ENCODE measurements at places on chromosomes 4 and X.
A peak's percentile ranks its signal among the peaks of the same experiment; 100 is the strongest.

GRCh38 chr4:122710434-122711308 is 21.8 kb upstream of the BBS12 start:
- DNase-seq: no peak

DNA sequence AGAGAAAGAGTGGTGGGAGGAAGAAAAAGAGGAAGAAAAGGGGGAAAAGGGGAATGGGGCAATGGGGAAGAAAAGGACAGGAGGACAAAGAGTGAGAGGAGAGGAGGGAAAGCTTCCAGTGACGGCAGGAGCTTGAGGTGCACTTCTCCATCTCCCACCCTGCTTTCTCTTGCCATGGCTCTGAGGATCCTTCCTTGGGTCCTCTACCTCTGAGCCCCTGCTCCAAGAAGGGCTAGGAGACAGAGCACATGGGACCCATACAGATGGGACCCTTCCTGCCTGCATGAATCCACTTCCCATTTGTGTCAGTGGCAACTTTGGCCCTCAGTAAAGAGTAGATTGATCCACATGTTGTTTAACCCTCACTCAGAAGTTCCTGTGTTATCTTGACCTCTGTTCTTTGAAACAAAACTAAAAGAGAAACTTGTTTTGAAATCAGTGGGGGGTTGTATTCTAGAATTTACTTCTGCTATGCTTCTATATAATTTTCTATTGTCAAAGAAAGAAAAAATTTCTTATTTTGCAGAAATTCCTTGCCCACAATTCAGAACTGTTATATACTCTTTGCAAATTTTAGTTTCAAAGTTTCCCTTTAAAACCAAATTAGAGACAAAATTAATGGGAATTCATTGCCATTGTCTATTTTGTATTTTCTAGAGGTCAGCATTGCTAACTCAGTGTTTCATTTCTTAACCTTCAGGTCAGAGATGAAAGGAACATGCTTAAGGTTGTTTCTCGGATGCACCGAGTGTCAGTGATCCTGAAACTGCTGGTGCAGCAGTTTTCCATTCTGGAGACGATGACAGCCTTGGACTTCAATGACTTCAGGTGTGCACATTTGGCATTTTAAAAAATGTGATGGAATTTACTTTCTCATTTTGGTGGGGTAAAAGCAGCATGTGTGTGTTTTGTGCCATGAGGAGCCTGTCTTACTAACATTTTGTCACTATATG is 5.0 kb downstream of the TDO2 start:
- no peak for DNase-seq

DNA sequence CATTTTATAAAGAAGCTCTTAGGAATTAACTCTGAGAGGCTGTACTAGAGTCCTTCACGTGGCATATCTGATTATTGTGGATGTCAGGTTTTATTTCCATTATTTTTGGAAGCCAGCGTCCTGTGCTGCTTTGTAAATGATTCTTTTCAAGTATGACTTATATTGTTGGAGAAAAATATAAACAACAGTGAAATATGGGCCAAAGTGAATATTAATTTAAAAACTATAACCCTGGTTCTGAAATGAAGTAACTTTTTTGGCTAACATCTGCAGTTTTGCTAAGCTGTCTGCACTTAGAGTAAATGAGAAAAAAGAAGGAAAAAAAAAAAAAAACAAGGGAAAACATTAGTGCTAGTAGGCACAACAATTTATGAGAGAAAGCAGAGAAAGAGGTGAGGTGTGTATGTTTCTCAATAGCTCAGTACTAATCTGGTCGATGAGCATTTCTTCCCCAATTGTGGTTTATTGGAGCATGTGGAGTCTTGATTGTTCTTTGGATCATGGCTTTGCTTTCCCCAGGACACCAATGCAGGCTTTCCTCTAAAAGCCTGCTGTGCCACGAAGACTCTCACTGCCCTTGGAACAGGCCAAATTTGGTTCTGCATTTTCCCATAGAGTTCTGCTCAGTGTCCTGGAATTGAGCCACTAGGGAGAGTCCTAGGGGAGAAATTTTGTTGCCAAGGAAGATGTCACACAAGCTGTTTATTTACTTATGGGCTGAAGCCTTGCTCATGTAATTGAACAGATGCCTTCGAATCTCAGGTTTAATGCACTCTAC is 273.3 kb downstream of the DKK2 start:
- DNase-seq: no peak

DNA sequence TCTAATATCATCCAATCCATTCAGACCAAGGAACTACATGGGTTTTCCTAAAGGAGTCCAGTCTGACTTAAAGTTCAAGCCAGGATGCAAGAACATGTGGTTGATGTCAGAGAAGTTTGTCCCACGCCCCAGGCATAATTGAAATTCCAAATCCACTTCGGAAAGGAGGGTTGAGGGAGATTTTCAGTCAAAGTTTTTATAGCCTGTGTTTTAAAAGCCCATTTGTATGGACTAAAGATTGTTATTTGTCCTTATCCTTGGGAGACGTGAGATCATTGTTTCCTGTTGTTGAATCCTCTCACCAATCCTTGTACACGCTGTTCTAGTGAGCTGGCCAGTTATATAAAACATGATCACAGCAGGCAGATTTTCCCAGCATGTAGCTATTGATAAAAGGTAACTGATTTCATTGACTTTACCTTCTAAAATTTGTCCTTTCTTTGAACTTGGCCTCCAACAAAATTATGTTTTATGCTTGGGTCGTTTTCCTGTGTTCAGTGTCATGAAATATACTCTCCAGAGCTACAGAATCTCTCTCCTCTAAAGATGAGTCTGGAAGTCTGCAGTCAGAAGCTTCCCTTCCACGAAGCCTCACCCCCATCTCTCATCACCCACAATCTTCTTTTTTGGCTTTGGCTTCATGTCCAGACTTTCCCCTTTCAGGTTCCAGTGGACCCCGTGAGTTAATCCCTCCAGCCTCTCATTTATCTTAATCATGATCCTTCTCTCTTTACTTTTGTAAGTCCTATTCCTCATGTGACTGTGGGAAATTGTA is 92.9 kb downstream of the ATP10D start:
- DNase-seq: no peak

- DNase-seq: no peak
Measured at GRCh38 chrX:118239913-118240698, 105.8 kb upstream of the WDR44 start.

GRCh38 chrX:40778861-40779575 is 43.7 kb upstream of the MED14 start:
- no peak for DNase-seq

GRCh38 chr4:59759082-59759825 is 1440.9 kb upstream of the ADGRL3 start:
- DNase-seq: no peak

- no peak for DNase-seq
Measured at GRCh38 chr4:48692897-48693296, 87.2 kb downstream of the FRYL start.

GRCh38 chr4:93199492-93199891 is 629.1 kb upstream of the ATOH1 start:
- DNase-seq: peak; percentile 52

DNA sequence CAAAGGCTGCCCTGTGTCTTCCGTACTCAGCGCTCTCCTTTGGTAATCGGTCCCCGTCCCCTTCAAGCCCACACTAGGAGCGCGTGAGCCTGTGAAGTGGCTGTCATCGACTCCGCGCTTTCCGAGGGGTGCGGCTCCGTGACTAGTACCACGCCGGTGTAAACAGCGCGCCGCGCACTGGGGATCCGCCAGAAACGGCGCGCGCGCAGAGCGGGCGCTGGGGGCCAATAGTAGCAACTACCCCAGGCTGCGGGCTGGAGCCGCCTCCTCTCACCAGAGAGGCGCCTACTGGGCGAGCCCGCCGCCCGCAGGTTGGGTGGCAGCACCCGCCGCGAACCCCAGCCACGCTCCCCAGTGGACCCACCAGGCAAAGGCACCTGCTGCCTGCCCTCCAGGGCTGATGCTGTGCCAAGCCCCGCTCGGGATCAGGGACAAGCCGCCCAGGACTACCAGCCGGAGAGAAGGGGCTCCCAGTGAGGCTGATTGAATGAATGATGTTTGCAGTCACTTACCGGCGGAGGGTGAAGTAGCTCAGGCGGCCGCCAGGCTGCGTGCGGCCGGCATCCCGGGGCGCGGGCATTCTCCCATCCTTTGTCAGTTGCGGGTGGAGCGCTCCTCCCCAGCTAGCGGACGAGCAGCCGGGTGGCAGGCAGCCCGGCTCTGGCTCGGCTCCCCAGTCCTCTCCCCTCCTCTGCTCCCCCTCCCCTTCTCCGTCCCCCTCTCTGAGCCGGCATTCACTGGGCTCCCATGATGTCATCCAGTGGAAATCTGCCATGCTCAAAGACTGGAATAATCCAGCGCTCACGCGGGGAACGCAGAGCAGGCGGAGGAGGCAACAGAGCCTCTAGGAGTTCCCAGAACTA is 370.3 kb upstream of the SMIM31 start:
- peak; percentile 18 for DNase-seq

DNA sequence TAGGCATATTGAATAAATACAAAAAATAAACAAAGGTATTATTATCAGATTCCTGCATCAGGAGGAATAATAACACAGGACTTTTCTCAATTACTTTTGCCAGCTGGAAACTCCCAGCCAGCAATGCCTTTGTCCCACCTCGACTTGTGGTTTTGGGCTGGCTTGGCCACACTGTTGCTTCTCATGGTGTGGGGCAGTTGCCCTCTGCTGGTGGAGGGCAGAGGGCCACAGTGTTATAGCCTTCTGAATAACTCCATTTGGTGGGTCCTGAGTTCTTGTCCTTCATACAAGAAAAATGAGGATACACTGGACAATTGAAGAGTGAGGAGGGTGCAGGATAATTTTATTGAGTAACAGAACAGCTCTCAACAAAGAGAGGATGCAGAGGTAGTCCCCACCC is 1206.0 kb upstream of the ADGRL3 start:
- DNase-seq: no peak

DNA sequence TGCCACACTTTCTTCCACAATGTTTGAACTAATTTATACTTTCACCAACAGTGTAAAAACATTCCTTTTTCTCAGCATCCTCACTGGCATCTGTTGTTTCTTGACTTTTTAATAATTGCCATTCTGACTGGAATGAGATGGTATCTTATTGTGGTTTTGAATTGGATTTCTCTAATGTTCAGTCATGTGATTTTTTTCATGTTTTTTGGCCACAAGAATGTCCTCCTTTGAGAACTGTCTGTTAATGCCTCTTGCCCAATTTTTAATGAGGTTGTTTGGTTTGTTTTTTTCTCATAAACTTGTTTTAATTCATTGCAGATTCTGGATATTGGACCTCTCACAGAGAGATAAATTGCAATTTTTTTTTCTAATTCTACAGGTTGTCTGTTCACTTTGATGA is 1195.2 kb downstream of the TECRL start:
- DNase-seq: no peak

Measured in SK-N-DZ (cell line).